ENCODE measurements at places on chromosomes 16 and 17.

DNA sequence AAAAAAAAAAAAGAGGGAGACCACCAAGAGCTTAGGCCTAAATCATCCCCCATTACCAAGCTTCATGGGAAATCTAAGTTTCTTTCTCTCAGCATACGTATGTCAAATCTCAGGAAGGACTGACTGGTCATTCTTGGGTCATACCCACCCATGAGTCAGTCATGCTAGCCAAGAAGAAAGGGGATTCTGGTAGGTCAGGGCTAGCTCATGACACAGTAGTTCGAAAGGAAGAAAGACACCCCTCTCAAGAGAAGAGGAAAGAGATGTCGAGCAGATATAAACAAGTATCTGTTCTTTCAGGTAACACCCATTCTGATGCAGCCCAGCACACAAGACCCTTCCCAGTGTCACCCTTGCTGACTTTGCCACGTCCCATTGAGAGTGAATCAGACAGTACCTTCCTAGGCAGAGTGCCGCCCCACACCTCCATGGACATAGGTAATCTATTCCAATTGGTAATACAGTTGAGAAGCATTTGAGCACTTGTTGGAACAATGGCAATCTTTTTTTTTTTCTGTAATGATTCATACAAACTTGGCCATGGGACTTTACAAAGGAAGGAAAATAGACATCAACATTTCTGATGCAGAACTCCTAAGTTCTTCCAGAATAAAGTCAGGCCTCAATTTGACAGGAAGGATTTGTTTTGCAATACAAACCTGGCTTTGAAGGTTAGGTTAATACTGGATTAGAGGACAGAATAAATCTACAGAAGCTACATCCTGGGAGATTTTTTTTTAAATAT is 38.2 kb downstream of the COPRS start:
- DNase-seq = no peak

GRCh38 chr16:21663889-21664647 is at the start of gene OTOA:
Gene OTOA, plus strand, starts transcription at chr16:21663968. Its CDS starts 14,547 bp downstream, at chr16:21678515.
- peak; percentile 22 for DNase-seq

DNA sequence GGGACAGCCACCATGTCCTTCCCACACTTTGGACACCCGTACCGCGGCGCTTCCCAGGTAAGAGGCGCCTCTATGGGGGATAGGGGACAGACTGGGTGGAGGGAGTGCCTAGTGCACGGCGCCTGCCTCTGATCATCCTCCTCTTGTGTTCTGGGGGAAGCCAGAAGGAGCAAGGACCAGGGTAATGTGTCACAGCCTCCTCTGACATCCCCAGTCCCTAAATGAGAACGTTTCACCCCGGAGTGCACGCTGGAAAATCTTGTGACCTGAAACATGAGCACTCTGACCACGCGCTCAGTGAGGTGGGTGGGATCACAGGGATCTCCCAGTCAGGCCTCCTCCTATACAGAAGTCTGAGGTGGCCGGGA is 1.1 kb downstream of the IRX6 start:
- no peak for DNase-seq

DNA sequence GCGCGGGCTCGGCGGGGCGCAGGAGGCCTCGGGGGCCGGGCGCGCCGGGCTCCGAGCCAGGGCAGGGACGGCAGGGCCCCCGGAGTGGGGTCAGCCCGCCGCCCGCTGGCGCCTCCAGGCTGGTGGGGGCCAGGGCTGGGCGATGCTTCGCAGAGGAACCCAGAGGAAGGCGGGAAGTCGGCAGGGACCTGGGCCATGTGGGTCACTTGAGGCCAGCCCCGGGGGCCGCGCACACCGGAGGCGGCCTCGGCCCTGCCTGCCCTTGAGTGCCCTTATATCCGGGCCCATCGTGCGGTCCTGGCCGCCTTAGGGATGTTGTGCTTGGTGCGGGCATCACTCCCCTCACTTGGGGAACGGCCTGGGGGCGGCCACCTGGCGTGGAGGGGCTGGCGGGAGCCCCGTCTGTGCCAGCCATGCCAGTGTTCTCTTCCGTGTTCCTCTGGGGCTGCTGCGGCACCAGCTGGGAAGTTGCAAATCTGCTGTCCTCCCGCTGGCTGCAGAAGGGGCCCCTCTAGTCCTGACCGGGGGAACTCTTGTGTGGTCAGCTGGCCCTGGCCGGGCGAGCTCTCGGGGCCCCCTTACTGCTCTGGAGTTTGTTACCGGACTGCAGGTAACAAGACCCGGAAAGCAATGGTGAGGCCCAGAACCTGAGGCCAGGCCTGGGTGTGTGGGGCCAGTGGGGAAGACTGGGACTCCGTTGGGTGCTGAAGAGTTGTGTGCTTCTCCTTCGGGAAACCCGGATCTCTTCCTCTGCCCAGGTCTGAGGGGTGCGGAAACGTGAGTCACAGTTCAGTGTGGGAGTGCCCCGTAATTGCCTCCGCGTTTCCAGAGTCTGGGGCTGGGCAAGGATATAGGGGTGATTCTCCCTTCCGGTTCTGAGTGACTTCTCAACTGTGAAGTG is 849 bp downstream of the CAPN15 start:
- peak; percentile 28 for DNase-seq

DNA sequence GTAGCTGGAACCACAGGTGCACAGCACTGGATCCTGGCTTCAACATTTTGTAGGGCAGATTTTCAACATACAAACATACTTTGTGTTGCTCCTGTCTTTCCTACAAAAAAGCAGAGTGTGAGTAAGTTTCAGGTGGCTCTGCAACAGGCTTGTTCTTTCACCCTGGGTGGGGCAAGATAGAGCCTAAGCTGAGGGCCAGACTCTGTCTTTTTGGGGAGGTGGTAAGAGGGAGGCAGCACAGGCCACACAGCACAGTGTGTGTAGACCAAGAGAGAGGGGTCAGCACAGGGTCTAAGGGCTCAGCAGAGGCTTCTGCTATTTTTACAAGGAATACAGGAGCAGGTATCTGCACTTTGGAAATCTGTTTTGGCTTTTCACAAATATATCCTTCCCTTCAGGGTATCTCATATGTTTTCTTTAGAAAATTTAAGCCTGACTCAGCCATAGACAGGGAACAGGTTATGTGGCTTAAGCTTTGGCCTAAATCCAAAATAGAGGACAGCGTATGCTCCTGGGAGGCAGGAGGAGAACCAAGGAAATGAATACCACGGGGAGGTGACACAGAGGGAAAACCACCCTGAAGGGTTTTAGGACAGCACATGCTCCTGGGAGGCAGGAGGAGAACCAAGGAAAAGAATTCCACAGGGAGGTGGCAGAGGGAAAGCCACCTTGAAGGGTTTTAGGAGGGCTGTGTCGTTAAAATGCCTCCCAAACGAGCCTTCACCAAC is 21.6 kb downstream of the EMC8 start:
- no peak for DNase-seq
